ENCODE measurements at places on chromosomes 3 and 15.

DNA sequence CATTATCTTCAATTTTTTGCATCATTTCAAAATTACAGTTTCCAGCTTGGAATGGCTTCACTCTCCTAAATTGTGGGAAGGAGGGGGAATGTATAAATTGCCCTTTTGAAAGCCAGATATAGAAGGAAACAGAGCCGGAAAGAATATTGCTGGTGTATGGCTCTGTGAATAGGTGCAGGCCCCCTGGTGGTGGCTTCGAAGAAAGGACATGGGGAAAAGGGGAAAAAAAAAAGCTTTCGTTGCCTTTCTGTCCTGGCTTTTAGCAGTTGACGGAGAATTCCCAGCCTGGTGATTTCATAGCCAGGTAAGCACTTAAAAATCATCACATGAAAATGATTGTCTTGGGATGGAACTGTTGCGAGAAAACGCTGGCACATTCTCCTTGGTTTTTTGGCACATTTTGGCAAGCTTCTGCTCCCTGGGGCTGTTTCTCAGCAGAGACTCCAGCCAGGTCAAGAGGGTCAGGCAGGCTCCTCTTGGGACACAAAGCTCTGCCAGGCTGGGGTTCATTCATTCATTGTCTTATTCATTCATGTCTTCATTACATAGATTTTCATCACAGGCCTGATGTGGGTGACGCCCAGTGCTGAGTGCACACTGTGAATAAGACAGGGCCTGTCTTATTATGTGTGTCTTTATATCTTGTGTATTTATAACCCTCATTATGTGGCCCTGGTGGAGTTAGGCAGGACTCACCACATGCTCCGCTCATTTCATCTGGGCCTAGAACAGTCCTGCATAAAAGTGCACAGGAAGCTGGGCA lies 300.0 kb upstream of the TPM1 start:
- DNase-seq, result peak; percentile 52

DNA sequence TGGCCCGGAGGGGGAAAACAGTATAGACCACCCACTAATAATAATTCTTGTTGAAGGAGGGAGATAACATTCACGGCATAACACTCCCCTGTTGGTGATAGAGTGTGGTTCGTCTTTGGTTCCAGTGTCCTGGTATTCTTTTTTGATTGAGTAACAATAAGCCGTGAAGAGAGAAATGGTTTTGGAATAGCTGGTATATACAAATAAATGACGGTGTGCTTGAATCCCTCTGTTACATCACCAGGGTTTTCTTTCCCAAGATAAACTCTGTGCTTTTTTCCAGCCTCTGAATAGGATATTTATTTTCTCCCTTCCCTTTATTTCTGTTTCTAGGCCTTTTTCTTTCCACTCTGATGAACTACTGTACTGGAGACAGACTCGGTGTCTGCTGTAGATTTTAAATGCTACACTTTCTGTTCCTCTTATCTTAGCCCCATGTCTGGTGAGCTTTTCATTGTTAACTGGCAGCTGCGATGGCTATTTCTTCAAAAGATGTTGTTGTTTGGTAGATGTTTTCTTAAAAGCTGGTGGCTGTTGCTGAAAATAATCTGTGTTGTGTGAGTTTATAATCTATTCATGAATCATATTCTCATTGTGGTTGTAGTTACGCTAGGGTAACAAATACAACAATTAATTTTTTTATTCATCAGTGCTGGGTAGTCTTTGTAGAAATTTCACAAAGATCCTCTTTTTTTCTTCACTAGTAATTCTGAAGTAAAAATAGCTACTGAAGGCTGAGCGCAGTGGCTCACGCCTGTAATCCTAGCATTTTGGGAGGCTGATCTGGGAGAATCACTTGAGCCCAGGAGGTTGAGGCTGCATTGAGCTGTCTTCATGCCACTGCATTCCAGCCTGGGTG lies 15.5 kb upstream of the SCAANT1 start:
- DNase-seq, result no peak

DNA sequence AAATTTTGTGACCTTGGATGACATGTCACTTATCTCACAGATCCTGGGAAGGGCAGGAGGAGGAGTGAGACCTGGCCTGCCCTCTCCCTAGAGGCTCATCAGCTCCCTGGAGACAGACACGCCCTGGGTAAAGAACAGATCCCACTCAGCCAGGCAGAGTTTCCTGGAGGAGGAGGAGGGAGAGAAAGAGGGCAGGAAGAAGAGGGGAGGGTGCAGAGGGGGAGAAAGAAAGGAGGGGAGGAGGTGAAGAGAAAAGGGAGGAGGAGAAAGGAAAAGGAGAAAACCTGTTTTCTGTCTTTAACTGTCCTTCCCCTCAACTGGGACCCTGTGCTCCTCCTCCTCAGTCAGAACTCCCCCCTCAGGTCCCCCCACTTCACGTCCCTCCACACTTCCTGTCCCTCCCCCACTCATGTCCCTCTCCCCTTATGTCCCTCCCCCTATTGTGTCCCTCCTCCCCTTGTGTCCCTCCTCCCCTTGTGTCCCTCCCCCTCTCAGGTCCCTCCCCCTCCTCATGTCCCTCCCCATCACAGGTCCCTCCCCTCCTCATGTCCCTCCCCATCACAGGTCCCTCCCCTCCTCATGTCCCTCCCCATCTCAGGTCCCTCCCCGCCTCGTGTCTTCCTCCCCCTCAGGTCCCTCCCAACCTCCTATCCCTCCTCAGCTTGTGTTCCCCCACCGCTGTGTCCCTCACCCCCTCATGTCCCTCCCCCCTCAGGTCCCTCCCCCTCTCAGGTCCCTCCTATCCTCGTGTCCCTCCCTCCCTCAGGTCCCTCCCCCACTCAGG lies 52.3 kb upstream of the CGNL1 start:
- DNase-seq, result no peak

- DNase-seq, result no peak
Measured at GRCh38 chr15:75759416-75760130, 46.9 kb upstream of the CSPG4 start.

DNA sequence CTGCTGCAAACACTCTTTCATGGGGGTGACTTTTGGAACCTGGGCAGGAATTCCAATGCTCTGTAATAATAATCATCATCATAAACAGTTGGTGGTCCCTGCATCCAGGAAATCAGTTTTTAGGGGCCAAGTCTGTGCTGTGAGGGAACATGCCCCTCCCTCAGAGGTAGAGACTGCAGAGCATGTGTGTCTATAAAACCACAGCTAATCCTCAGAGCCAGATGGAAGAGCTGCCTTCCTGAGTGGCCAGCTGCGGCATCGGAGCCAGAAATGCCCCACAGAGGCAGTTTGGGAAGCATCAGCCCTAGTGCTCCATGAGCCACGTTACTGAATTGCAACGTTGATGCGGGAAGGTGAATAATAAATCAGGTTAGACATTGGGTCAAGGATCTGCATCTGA lies 12.9 kb upstream of the TPM1 start:
- no peak for DNase-seq

GRCh38 chr15:101054116-101054515 lies 135.0 kb downstream of the LRRK1 start:
- DNase-seq, result no peak

DNA sequence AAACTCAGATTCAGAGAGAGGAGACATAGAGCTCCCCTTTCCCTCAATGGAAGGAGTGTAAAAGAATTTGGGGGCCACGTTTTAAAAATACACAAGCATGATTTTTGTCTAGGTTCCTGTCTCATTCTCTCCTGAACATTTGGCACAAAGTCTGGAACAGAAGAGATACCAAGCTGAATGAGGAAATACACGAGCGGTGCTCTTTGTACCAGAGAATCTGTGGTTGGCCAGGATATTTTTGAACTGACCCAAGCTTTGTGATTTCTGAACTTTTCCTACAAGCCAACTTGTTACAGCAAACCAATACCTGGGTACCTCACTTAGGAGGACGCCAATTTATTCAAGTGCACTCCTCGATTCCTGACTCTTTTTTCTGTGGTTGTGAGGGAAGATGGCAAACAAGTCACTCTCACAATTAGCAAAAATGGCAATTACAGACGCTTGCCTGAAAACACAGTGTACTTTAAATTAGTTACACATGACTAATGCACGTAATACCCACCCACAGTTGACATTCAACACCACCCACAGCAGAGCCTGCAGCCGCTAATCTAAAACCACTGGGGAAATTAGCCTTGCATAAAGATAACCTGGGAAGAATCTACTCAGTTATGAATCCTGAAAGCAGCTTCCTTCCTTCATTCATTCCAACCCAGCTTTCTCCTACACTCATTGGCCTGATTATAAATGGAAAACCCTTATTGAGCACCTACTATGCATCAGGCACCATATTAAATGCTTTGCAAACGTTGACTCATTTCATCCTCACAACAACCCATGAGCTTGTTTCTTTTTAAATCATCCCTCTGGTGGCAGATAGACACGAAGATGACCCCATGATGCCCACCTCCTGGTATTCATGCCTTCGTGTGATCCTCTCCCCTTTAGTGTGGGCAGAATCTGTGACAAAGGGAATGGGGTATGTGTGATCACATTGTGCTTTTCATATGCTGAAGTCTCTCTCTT lies 293.5 kb downstream of the KBTBD8 start:
- DNase-seq, result no peak

- DNase-seq, result peak; percentile 76
Measured at GRCh38 chr3:152183473-152183872, 85.3 kb upstream of the MBNL1 start.

GRCh38 chr15:63048776-63049665 lies 6.5 kb downstream of the TPM1 start:
- DNase-seq, result peak; percentile 37

DNA sequence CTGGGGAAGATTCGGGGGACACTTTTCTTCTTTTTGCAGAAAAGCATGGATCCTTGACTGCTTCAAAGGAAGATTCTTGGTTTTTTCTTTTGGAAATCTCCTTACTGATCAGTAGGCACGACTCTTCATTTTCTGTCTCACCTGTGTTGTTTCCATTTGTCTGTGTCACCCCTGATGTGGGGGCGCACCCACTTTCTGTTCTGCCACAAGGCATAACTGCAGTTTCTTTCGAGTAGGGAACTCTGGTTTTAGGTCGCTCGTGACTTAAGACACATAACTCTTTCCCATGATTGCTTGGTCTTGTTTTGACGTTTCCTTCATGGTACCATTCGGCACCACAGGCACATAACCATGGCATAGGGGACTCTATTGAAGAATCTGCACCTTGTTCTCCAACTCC lies 31.3 kb downstream of the RNF168 start:
- DNase-seq, result no peak

DNA sequence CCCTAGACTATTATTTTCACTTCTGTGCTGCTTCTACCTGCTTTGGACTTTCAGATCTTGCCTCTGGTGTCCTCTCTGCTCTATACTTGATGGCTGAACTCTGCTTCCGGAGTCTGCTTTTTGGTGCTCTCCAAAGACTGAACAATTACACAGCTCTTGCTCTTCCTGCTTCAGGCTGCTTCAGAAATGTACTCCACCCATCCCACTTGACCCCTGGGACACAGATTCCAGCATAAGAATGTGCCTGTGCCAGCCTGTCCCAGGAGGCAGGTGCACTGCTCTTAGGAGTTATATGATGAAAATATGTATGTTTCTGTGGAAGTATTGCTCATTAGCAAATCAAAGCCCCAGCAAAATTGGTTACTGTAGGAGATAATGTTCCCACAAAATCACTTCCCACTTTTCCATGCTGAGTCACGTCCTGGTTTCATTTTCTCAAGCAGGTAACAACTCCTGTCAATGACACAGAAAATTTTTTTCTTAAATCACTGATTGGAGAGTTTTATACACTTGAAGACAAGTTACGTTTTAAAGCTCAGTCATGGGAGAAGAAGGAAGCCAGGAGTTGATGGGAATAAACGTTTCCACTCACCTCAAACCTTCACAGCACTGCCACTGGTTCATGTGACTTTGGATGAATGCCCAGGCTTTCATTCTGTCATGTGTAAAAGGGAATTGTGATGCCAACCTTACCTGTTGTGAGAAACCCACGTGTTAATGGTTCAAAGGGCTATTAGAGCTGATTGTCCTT lies 239.4 kb upstream of the ZPLD1 start:
- DNase-seq, result no peak

GRCh38 chr15:32829436-32829835 lies 111.6 kb downstream of the GREM1 start:
- no peak for DNase-seq

- no peak for DNase-seq
Measured at GRCh38 chr3:174460831-174461230, 398.3 kb upstream of the NAALADL2 start.

DNA sequence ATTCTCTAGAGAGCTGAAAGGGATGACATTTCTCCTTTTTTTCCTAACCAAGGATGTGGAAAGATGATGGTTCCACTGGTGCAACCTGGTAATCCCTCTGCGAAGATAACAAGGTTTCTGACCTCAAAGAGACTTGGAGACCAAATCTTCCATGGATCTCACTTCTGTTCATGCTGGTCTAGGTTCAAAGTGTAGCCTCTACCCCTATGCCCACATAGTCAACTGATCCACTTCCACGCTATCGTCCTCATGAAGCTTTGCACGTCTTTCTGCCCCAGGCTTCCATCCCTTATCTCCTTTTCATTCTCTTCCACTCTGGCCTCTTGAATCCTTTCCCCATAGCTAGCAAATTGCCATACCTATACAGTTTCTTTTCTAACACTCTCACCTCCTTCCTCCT lies 8.8 kb upstream of the MED12L start:
- DNase-seq, result no peak

GRCh38 chr3:184688251-184688881 lies 23.5 kb downstream of the MAGEF1 start:
- no peak for DNase-seq

GRCh38 chr3:4476496-4476895 lies 9.4 kb upstream of the SUMF1 start:
- no peak for DNase-seq

DNA sequence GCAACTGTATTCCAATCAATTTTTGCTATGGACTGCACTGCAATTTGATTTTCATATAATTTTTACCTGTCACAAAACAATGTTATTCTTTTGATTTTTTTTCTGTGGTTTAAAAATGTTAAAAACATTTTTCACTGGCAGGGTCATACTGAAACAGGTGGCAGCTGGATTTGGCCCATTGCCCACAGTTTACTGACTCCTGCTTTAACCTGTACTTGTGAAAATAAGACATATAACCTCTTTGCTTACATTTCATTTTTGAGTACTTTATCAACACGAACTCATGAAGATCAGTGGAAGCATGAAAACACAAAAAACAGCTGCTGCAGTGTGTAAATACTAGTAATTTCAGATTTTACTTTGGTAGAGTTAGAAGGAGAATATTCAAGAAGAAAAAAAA lies 313.1 kb downstream of the WDR72 start:
- DNase-seq, result no peak

DNA sequence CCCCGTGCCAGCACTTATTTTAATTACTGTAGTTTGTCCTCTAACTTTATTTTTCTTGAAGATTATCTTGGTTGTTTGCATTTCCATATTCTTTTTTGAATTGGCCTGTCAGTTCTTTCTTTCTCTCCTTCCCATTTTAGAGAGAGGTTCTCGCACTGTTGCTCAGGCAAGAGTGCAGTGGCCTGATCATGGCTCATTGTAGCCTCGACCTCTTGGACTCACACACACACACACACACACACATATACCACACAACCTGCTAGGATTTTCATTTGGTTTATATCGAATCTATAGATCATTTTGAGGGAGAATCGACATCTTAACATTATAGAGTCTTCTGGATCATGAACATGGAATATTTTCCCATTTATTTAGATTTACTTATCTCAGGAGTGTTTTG lies 8.7 kb downstream of the FEM1B start:
- DNase-seq, result no peak
